ENCODE measurements at places on chromosomes 6 and 20.
A peak's percentile ranks its signal among the peaks of the same experiment; 100 is the strongest.

DNA sequence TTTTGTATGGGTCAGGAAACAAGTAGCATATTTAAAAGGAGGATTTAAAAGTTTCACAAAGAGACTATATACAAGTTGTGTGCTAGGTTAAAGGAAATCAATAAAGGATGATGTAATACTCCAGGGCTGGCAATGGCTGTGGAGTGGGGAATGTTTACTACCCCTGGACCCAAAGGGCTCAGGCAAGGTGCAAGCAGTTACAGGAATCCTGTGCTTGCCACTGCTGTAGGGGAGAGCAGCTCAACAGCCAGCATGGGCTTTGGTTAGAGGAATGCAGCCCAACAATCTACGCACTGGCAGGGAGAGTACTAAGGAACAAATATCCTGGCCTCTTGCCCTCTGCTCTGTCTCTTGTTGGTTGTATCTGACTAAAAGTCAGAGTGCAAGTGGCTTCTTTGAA is 1642.2 kb downstream of the KHDRBS2 start:
- no peaks in the 10 kb centered on the region for H3K36me3 ChIP-seq
- no peak for DNase-seq
- H3K4me1 ChIP-seq: no peaks in the 10 kb centered on the region
- H3K4me3 ChIP-seq: no peak overlapping the region
- no peak overlapping the region for H3K27ac ChIP-seq

DNA sequence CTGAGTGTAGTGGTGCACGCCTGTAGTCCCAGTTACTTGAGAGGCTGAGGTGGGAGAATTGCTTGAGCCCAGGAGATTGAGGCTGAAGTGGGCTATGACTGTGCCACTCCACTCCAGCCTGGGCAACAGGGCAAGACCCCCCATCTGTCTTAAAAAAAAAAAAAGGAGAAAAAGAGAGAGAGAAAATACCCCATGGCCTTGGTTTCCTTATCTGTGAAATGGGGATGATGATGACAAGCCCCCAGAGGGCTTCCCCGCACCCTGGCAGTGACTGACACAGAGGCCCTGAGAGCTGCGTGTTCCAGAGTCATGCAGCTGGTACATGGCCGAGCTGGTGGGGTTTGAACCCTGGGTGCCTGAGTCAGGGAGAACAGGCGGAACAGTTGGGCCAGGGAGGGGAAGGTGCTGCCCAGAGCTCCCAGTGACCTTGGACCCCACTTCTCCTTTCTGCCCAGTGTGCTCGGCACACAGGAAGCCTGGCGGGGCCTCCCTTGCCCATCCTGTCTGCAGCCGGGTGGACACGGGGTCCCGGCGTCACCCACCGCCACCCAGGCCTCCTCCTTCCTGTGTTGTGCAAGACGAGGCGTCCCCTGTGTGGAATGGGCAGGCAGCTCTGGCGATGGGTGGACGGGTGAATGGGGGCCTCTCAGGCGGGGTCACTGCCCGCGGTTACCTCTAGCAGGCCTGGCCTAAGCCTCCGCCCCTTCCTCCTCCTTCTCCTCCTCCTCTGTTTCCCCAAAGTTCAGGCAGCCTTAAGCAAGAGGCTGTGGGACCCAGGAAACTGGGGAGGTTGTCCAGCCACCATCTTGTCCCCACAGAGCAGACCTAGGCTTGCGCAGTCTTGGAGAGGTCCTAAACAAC is 84.2 kb downstream of the CEBPB start:
- H3K27ac ChIP-seq: no peak overlapping the region
- no peak overlapping the region for H3K4me3 ChIP-seq
- H3K4me1 ChIP-seq: no peaks in the 10 kb centered on the region
- peak; percentile 87 for DNase-seq
- no peaks in the 10 kb centered on the region for H3K27me3 ChIP-seq
- no peaks in the 10 kb centered on the region for H3K36me3 ChIP-seq

- no peak overlapping the region for H3K4me3 ChIP-seq
- no peaks in the 10 kb centered on the region for H3K36me3 ChIP-seq
These were observed 16.2 kb upstream of the RALY start for GRCh38 chr20:33977535-33977934.

DNA sequence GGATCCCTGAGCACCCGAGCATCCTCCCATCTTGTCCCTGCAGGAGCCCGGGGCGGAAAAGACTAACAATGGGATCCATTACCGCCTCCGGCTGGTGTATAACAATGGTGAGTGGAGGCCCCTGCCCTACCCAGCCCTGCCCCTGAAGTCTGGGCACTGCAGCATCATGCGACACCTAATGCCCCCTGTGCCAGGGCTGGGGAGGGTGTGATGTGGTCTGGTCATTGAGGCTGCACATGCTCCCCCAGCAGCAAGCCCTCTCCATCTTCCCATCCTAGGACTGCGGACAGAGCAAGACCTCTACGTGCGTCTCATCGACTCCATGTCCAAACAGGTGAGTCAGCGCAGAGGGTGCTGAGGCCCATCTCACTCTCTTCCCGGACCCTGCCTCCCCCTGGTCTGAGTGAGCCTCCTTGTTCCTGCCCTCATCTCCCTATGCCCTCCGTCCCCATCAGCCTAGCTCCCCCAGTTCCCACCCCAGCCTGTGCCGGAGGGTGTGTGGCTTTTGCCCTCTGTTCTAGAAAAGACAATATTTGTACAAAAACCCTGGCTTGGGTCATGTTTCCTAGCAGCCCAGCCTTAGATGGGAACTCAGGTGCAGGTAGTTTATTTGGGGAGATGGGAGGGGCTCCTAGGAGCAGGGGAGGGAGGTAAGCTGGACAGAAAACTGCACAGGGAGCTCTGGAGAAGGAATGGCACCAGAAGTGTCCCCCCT is 13.5 kb downstream of the EBF4 start:
- peaks cover 12% of the 10 kb centered on the region for H3K27me3 ChIP-seq
- no peak for DNase-seq
- no peaks in the 10 kb centered on the region for H3K36me3 ChIP-seq
- no peaks in the 10 kb centered on the region for H3K4me1 ChIP-seq

DNA sequence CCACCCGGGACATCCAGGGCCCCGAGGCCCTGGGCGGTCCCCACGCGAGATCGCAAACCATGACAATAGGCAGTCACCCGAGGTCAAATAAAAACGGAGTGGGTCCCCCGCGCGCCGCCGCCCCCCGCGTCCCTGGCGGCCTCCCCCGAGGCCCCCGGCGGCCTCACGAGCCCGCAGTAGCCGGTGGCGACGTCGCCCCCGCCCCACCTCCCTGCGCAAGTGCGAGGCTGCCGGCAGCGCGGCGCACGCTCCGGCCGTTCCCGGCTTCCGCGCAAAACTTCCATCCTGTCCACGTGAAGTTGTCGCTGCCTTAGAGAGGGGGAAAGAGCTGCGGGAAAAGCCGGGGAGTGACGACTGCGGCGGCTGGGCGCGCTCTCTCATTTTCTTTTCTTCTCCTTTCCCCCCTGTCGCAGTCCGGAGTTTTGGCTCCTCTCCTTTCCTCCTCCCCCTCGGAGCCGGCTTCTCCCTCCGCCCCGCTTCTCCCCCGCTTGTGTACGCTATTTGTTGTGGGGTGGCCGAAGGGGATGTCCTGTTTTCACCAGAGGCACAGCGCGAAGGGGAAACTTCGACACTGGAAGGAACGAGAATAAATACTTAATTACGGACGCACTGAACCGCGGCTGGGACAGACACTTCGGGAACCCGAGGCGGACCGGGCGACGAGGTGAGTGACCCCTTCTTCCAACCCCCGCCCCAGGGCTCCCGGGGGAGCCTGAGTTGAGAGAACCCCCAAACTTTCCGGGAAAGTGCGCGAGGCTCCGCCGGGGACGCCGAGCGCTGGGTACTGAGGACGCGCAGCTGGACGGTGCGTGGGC is at the start of gene EYA4:
Gene EYA4 (plus strand): TSS at position 272 of the 815 bp plus-strand sequence. CDS start 33,424 bp downstream, outside the sequence.
- peaks cover 57% of the 10 kb centered on the region for H3K27me3 ChIP-seq
- H3K36me3 ChIP-seq: no peaks in the 10 kb centered on the region

DNA sequence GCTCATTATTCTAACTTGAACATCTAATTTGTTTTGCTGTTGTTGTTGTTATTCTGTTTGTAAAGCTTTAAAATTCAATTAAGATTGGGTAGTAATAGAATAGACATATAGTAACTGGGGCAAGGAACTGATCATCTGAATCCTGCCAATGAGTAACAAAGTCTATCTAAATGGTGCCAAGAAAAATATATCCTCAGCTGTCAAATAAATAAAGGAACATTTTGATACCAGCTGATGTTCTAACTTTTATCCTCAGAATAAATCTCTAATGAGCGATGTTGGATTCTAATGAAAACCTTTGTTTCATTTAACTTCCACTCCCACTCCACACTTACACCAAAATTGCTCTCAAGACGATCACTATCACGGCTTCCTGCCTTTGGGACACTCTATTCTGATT is 210.9 kb downstream of the TINAG start:
- H3K4me1 ChIP-seq: peaks cover 11% of the 10 kb centered on the region
- H3K4me3 ChIP-seq: no peak overlapping the region
- H3K27ac ChIP-seq: no peak overlapping the region
- no peaks in the 10 kb centered on the region for H3K27me3 ChIP-seq
- DNase-seq: no peak

GRCh38 chr6:151876122-151876521 is 68.6 kb downstream of the ESR1 start:
- H3K4me1 ChIP-seq: peaks cover 9% of the 10 kb centered on the region
- no peaks in the 10 kb centered on the region for H3K27me3 ChIP-seq
- no peaks in the 10 kb centered on the region for H3K36me3 ChIP-seq

- no peaks in the 10 kb centered on the region for H3K27me3 ChIP-seq
- H3K36me3 ChIP-seq: no peaks in the 10 kb centered on the region
- peak overlapping the region; percentile 14 for H3K27ac ChIP-seq
- no peak for DNase-seq
These were observed 140.1 kb upstream of the BTBD3 start for GRCh38 chr20:11777387-11778205.

- no peaks in the 10 kb centered on the region for H3K4me1 ChIP-seq
- H3K27ac ChIP-seq: no peak overlapping the region
- no peaks in the 10 kb centered on the region for H3K36me3 ChIP-seq
- no peak overlapping the region for H3K4me3 ChIP-seq
- DNase-seq: no peak
These were observed 9.9 kb downstream of the ANKRD66 start for GRCh38 chr6:46756469-46757213.

- peaks cover 7% of the 10 kb centered on the region for H3K4me1 ChIP-seq
- no peaks in the 10 kb centered on the region for H3K27me3 ChIP-seq
- H3K4me3 ChIP-seq: no peak overlapping the region
These were observed 168.2 kb upstream of the SSTR4 start for GRCh38 chr20:22866812-22867341.

DNA sequence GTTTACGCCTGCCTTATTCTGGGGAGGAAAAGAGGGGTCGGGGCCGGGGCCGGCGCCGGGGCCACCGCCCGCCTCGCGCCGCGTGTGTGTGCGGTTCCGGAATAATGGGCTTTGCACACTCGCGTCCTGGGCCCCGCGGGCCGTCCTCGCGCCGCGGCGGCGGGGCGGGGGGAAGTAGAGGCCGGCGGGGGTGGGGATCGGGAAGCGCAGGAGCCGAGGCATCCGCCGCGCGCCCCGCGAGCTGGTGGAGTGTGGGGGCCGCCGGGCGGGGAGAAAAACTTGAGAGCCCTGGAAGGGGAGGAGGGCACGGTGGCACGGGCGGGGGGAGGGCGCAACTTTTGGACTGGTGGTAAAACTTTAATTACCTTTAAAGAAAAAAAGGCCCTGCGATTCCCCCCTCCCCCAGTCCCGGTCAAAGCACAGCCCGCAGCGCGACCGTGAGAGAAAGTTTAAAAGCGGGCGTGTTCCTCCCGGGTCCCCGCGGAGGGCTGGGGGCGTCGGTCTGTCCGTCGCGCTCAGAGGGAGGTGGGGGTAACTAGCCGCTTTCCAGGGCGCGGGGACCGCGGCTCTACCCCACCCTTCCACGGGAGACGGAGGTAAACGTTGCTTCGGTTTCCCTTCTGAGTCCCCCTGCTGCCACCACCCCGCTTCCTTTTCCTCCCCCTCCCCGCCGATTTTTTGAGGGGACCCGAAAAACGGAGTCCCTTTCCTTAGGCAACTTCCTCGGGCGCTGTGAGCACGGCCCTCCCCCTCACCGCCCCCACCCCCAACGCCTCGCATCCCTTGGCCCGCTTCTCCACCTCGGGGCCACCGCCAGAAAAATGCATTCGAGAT is 1.9 kb downstream of the L3MBTL3 start:
- no peaks in the 10 kb centered on the region for H3K36me3 ChIP-seq
- peak overlapping the region; percentile 97 for H3K4me3 ChIP-seq
- H3K4me1 ChIP-seq: peaks cover 4% of the 10 kb centered on the region
- no peaks in the 10 kb centered on the region for H3K27me3 ChIP-seq

GRCh38 chr20:32114305-32114960 is 4.9 kb downstream of the TM9SF4 start:
- no peaks in the 10 kb centered on the region for H3K27me3 ChIP-seq
- peaks cover 57% of the 10 kb centered on the region for H3K36me3 ChIP-seq
- DNase-seq: peak; percentile 56

DNA sequence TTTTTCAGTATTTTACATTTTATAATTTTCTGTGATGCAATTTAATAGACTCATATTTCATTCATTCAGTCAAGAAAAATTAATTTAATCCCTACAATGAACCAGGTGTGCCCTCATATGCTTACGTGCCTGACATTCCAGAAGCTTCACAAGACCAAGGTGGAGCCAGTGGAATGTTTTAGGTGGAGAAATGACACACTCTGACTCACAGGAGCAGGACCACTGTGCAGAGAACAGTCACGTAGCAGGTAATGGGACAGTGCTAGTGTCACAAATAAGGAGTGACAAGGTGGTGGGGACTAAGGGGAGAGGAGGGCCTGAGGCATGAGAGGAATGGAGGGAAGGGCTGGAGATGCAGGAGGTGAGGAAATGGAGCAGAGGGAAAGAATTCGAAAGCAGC is 37.0 kb upstream of the HLA-G start:
- H3K27me3 ChIP-seq: no peaks in the 10 kb centered on the region
- peak overlapping the region; percentile 96 for H3K27ac ChIP-seq
- peaks cover 3% of the 10 kb centered on the region for H3K36me3 ChIP-seq
- peaks cover 8% of the 10 kb centered on the region for H3K4me1 ChIP-seq
- DNase-seq: no peak

DNA sequence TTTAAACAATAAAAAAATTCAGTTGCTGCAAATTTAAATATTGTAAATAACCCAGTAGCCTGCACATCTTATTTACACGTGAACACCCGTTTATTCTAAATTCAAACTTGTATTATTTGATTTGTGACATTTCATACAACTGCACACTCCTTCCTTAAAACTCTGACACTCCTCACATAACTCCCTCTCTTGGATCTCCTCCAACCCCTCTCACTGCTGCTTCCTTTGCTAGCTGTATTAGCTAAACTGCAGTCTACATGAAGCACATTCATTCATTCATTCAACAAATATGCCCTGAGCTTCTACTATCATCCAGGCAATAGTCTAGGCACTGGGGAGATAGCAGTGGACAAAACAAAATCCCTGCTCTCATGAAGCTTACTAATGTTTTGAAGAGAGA is 47.0 kb downstream of the FBXL4 start:
- H3K4me3 ChIP-seq: no peak overlapping the region
- no peaks in the 10 kb centered on the region for H3K27me3 ChIP-seq
- no peak overlapping the region for H3K27ac ChIP-seq
- DNase-seq: no peak
- H3K4me1 ChIP-seq: no peaks in the 10 kb centered on the region

GRCh38 chr6:170445971-170446370 is 107.1 kb downstream of the PSMB1 start:
- no peak for DNase-seq
- H3K4me3 ChIP-seq: no peak overlapping the region
- H3K27ac ChIP-seq: no peak overlapping the region
- H3K27me3 ChIP-seq: no peaks in the 10 kb centered on the region
